ENCODE measurements at places on chromosomes 2 and 18.

GRCh38 chr2:172655838-172656573 lies 79.6 kb upstream of the RAPGEF4 start:
- DNase-seq: no peak

GRCh38 chr2:210577263-210578071 lies 21.1 kb downstream of the CPS1 start:
- DNase-seq: no peak

DNA sequence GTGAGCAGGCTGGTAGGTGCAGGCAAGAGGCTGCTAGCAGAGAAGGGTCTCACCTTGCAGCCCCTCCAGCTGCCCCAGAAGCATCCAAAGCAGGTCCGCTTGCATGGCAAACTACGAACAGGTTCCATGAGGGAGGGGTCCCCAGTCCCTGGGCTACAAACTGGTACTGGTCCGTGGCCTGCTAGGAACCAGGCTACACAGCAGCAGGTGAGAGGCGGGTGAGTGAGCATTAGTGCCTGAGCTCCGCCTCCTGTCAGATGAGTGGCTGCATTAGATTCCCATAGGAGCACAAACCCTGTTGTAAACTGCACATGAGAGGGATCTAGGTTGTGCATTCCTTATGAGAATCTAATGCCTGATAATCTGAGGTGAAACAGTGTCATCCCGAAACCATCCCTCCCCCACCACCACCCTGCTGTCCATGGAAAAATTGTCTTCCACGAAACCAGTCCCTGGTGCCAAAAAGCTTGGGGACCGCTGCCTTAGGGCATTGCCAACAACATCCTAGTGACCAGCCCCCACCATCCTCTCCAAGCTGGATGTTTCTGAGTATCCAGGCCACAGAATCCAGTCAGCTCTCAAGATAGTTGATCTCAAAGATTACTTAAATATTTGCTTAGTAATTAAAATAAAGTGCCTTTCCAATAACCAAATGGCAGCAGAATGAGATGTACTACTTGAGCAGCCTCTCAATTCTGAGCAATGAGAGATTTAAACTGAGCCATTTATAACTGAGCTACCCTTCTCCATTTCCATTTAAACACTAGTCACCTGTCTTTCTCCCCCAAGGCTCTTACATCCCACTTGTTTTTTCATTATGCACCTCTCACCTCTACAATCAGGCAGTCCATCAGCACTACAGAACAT lies 32.4 kb downstream of the LRP2 start:
- no peak for DNase-seq

DNA sequence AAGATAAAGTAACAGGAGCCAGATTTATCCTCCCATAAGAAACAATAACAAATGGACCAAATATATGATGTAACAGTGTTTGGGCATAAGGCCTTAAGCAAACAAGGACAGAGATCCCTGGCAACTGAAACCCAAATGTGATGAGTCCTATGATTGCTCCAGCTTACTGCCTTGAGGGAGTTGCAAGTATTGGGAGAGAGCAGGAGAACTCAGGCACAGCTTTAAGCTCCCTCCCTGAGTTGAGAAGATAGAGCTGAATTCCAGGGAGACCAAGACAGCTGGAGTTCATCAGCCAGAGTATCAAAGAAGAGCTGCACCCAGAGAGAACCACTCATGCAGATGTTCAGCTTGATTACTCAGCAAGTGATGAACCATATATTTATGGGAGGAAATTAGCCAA lies 814.5 kb upstream of the RAB6C start:
- DNase-seq: no peak

- DNase-seq: no peak
Measured at GRCh38 chr18:53764086-53764485, 460.4 kb downstream of the MBD2 start.

DNA sequence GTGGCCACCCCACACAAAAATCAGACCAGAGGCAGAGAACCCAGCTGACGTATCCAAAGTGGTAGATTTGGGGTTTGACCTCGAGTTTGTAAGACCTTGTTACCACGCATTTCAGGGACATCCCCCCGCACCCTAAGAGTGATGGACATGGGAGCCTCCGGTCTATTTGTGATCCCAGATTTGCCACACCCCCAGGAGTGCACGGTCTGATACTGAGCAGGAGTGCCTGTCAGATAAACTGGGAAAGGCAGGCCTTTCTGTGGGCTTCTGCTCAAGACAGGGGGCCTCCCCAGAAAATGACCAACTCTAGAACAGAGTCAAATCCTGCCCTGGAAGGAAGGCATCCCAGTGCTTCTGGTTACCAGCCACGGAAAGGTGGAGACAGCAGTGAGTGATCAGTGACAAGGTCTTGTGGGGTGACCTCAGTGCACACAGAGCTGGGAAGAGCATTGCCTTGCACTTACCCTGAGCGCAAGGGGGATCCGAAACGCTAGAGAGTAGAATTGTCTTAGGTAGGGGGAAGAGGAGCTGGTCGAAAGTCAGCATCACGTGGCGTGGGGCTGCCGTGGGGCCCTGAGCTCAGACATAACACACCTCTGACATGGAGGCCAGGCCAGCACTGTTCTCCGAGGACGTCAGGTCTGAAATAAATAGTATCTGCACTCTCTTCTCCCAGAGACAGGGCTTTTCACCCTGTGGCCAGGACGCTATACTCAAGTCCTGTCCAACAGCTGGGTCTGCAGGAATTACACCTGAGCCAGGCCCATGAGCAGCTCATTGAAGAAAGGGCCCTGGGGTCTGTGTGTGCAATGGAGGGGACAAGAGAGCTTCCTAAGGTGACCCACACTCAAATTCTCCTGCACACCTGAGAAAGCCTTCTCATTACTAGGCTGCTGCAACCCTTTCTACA lies 242.4 kb upstream of the SALL3 start:
- DNase-seq: no peak
